DMS153 (cell line): ENCODE measurements at places on chromosomes 13 and 19.

DNA sequence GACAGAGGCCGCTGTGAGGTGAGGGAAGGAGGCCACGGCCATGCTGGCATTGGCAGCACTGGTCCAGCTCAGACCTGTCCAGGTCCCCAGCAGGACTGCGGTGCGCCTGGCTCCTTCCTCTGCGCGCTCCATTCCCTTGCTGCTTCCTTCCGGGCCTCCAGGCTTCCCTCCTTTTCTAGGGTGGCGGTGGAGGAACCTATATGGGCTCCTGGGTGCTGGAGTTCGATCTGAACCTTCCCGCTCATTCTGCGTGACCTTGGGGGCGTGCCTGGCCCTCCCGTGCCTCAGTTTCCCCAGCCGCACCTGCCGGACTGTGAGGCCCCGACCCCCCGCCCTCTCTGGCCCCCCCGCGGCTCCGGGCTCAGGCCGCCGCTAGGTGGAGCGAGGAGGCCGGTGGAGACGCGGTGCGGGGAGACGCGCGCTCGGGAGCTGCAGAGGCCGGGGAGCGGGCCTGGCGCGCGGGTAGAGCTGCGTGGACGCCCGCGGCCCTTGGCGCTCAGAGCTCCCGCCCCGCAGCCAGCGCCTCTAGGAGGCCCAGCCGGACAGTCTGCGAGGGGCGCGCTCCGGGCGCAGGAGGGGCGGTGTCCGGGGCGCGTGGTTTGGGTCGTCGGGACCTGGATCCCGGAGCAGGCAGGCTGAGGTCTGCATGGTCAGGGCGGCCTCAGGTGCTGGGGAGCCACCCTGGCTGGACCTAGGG is 29.9 kb downstream of the EFNA2 start:
- no peak for DNase-seq

DNA sequence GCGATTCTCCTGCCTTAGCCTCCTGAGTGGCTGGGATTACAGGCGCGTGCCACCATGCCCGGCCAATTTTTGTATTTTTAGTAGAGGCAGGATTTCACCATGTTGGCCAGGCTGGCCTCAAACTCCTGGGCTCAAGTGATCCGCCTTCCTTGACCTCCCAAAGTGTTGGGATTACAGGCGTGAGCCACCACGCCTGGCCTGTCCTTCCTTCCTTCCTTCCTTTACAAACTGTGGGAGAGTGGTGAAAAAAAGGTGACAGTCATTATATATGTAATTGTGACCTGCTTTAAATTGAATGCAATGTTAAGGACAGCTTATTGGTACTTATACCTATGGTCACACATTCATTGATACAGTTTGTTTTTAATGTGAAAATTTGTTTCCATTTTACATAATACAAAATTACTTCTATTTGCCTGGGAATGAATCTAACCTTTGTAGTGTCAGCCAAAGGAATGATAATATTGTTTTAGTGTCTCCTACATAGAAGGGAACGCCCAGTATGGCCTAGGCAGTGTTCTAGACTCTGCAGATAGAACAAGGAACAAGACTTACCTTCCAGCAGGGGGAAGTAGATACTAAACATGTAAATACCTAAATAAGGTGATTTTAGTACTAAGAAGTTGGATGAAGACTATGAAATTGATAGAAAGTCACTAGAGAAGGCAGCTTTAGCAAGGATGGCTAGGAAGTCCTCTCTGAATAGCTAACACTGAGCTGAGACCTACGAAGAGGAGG is 146.3 kb downstream of the GGACT start:
- no peak for DNase-seq

DNA sequence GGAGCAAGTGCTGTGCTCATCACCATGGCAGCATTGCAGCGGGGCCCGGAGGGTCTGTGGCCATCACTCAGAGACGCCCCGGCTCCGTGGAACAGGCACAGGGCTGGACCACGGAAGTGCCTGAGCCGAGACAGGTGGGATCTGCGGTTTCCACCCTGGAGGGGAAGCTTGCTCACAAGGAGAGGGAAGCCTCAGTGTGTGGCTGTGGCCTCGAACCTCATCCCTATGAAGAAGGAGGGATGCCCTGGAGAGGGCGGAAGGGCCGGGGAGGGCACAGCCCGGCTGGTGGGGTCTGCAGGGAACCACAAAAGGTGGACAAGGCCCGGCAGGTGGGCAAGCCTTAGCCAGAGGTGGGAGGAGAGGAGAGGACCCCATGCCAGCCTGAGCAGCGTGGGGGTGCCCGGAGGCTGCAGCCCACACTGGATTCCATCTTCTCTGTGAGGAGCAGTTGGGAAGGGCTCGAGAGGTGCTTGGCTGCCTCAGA is 30.4 kb upstream of the TMEM255B start:
- no peak for DNase-seq

DNA sequence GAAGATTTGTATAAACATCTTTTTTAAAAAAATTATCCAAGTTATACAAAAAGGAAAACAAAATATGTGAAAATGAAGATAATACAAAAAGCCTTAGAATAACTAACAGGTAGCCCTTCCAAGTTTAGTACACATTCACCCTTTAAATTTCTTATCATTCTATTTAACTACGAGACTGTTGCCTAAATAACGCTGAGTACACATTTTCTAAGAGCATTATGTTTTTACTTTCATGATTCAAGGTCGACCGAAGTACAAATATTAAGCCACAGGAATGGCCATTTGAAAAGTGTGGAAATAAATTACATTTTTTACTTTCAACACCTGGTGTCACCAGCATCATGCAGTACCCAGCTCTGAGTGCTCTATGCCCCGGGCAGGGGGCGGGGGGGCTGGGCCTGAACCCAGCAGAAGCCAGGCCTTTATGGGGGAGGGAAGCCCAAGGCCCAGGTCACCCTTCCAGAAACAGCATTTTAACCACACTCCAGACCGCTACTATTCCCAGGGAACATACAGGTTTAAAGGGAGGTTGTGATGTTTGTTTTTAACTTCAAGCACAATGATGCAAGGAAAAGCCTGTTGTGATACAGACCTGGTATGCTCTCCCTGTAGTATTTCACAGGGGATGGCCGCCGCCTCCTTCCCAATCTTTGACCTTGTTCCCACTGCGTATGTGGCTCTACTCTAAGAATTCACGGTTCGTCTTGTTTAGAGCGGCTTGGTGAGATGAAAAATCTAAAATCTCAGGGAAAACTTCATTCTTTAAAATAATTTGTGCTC is 24.0 kb downstream of the GGACT start:
- no peak for DNase-seq

DNA sequence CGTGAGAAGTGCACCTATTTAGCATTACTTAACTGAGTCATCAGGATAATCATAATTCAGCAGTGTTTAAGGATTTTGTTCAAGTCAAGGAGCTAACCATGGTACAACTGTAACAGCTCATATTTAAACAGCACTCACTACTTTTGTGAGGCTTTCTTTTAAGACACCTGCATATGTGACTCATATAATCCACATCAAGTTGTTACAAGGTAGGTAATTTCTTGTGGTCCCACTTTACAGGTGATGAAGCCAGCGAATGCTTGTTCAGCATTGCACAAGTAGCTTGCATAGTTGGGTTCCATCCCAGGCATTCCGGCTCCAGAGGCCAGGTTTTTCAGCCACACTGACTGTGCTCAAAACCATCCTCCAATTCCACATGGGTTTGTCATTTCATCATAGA is 569.2 kb downstream of the MYO16 start:
- no peak for DNase-seq

DNA sequence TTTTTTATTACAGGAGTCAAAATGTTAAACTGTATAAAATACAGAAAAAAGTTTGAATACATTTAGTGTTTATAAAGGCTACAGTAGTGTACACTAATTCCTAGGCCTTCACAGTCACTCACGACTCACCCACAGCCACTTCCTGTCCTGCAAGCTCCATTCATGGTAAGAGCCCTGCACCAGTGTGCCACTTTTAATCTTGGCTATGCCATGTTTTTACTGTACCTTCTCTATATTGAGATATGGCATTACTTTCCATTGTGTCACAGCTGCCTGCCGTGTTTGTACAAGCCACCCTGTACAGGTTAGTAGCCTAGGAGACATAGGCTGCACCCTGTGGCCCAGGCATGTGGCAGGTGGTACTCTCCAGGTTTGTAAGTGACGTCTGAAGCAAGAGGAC is 32.1 kb downstream of the C1QTNF9 start:
- DNase-seq, result peak; percentile 76

DNA sequence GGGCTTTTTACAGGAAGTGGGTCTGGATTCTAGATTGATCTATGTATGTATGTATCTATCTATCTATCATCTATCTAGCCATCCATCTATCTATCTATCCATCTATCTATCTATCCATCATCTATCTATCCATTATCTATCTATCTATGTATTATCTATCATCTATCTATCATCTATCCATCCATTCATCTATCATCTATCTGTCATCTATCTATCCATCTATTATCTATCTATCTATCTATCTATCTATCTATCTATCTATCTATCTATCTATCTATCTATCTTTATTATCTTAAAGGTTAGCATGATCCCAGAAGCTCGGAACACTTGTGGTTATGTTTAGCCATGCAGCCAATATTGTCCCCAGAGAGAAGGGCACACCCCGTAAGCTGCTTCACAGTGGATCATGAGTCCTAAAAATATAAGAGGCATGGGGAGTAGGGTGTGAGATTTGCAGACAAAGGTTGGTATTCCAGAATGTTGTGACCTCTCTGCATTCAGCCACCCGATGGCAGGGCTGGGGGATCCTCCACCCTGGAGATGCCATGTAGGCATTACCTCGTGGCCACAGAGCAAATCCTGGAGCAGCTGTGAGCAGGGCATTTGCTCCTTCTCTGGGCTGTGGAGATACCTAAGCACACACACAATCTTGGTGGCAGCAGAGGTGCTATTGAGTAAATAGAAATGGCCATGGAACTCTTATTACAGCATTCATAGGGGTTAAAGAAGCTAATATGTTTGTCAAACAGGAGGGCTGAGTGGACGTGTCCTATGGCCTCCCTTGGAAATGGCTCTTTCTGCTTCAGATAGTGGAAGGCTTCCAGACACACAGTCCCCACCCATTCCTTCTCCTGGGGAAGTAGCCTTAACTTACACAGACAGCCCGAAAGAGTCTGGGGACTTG is 310.0 kb upstream of the TSHZ3 start:
- DNase-seq, result no peak

DNA sequence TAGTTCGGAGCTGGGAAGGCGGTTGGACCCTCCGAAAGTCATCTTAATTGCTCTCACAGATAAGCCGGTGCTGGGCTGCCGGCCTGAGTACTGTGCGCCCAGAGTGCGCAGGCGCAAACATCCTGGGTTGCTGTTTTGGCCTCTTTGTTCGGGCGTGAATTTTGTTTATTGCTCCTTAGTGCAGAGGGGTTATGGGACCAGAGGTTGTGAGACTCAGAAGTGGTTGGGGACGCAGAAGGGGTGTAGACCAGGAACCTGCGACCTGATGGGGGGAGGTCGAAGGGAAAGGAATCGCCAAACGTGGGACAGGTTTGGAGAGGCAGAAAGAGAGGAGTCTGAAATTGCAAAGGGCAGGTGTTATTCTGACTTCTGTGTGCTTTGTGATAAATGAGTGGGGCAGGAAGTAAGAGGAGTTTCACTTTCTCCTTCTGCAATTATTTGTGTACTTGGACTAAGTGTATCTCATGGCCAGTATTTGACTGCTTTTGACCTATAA is 607 bp upstream of the ZNF566 start:
- DNase-seq, result peak; percentile 89

DNA sequence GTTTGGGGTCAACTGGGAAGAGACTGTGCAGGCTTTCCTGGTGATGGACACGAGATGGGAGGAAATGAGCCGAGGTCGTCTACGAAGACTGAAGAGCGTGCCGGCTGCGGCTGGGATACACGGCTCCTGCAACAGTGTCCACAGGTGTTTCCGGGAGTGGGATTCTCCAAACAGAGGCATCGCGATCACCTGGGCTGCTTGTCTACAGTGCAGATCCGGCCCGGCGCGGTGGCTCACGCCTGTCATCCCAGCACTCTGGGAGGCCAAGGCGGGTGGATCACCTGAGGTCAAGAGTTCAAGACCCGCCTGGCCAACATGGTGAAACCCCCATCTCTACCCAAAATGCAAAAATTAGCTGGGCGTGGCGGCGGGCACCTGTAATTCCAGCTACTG is 11.6 kb upstream of the SLC39A3 start:
- DNase-seq, result no peak

- no peak for DNase-seq
These were observed 38.2 kb upstream of the ZNF492 start for GRCh38 chr19:22595918-22596341.

GRCh38 chr13:94028650-94029049 is 450.8 kb downstream of the DCT start:
- DNase-seq, result no peak
